Central memory CD4-positive, alpha-beta T cell (primary cell): ENCODE measurements at places on chromosomes 5 and 9.

DNA sequence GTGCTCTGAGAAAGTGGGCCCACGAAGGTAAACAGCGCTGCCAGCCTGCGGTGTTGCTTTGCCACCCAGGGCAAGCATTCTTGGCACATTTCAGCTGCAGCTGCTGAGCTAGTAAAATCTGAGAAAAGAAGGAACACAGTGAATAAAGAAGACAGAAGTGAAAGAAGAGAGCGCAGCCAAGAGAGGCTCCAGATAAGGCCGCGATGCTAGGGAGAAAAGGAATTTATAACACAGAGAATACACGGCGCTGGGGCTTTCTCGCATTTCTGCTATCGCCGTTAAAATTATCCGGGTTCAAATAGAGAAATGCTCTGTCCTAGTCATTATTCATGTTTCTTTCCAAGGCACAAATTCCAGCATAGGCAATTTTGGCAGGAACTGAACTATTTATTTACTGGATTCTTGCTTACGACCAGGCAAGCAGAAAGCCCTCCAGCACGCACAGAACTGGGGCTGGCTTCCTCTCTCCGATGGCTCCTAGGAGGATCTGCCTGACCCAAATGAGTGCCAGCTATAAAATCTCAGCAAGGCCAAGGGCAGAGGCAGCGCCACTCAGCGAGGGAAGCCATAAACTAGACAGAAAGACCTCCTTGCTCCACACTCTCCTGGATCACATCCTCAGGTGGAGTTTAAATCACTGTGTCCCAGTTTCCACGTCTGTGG, 111.2 kb downstream of the ATPSCKMT start:
- no peak for DNase-seq

DNA sequence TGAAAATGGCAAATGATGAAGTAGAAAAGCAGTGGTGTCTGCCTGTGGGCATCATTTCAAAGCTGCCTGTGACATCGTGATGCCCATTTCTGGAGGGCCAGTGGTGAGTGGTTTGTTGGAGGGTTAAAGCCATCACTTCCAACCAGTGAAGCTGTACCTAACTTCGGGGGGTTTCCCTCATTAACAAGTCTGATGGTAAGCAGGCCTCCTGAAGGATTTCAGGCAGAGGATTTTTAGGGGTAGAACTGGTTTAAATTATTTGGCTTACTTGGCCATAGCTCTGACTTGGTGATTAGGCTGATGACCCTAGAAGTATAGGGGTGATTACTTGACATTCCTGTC, 10.7 kb downstream of the TNFAIP8 start:
- no peak for DNase-seq

- DNase-seq, result no peak
Measured at GRCh38 chr9:92247981-92248380, 45.5 kb downstream of the IARS1 start.

DNA sequence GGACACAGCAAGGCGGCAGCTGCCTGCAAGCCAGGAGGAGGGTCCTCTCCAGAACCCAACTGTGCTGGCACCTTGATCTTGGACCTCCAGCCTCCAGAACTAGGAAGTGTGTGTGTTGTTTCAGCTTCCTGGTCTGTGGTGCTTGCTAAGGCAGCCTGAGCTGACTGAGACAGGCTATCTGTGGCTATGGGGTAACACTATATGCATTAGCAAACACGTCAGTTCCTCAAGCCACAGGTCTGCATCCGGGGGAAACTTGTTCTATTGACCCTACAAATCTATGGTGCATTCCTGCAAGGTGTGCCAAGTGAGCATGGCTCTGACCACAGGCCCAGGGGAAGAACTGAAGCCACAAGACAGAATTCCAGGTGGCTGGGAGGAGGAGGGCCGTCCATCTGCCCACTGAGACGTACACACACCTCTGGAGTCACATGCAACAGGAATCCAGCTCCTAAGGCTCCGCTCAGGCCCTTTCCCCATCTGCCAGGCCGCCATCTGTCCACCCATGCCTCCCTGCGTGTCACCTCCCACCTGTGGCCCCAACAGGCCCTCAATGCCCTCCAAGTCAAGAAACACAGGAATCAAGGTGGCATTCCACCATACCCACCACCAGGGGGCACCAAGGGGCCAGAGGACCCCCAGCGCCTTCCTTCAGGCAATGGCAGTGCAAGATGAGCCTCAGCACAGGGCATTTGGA, 174.9 kb downstream of the ROR2 start:
- peak; percentile 44 for DNase-seq

GRCh38 chr5:151198861-151199260, 25.0 kb downstream of the CCDC69 start:
- DNase-seq, result no peak

GRCh38 chr9:5999443-6000101, 15.9 kb downstream of the RANBP6 start:
- DNase-seq, result no peak

- no peak for DNase-seq
Measured at GRCh38 chr9:98960409-98960808, 16.7 kb downstream of the COL15A1 start.

DNA sequence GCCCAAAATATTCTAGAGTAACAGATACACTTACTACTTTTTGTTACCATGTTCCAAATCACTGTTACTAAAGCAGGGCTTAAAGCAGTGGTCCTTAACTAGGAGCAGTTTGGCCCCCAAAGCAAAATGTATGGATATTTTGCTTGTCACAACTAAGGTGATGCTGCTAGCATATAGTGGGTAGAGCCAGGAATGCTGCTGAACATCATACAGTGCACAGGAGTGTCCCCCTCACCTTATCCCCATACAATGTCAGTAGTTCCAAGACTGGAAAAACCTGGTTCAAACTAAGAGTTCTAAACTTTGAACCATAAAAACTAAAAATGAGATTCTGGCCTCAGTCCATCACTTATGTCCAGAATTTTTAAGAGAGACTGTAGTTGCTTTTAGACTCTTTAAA, 28.1 kb downstream of the DIMT1 start:
- no peak for DNase-seq

GRCh38 chr5:174134545-174134944, 89.0 kb downstream of the NSG2 start:
- DNase-seq, result no peak

DNA sequence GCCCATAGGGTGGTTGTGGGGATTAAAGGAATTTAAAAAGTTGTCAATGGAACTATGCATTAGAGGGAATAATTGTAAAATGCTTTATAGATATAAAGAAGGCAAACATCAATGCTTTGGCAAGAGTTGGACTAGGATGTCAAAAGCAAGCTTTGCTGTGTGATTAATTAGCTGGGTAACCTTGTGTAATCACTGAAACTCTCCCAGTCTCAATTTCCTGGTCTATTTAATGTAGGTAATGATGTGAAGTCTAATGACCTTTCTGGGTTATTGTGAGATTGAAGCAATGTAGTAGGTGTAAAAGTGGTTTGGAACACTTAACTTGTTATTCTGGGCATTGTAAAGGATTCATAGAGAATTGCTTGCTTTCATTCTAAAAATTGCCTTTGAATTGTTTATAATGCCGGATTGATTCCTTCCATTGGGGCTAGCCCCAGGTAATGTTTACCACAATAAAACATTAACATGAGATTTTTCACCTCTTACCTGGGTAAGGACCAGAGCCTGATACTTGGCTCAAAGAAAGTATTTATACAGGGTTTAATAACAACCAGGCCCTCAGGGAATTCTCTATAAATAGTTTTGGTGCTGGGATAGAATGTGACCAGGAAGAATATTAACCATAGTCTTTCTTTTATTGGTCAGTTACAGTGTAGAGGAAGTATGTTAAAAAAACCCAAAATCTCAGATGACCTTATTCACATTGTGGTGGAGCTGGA, 30.0 kb upstream of the CLINT1 start:
- DNase-seq, result no peak

- no peak for DNase-seq
Measured at GRCh38 chr9:131337131-131337848, 47.8 kb downstream of the PLPP7 start.

DNA sequence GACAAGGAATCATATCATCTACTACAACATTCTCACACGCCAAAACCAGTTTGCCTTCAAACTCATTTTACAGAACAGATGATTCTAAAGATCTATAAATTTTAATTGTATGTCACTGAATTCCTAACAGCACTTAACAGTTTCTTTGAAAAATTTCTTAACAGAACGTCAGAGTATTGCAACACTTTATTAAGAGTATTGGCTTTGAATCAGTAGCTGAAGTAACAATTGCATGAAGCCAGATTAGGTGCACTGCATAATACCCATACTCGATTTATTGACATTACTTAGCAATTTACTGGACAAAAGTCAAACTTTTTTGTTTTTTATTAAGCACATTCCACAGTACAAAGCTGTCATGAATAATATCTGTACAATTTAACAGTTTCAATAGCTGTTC, 75.8 kb downstream of the SMIM23 start:
- DNase-seq, result no peak

DNA sequence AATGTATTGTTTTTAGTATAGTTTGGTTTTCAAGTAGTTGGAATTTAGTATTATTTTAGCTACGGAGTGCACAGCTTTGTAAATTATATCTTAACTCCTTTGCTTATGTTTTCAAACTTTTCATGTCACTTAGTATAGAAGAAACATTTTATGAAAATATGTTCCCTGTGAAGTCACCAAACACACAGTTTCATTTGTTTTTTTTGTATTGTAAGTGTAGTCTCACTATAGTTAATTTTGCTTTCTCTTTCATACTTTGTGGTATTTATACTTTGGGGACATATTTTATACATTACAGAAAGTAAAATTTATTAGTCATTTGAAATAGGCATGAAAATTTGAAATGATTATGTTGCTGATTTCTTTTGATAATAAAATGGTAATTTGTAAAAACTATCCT, 5.0 kb downstream of the CHSY3 start:
- DNase-seq, result no peak
